ENCODE measurements at places on chromosomes 1 and 21. TPM values are rescaled to one million over a fixed set of nuclear protein-coding genes. Genes with fewer than 3 reads are reported as not detected.

The FOXD3 gene
- 1.9 TPM for total RNA-seq

The C4BPA gene
- total RNA-seq: 0.39 TPM

The SERINC2 gene
- 4.4 TPM for total RNA-seq

The OR14K1 gene
- total RNA-seq: not detected

The PCP4L1 gene
- total RNA-seq: 1.8 TPM

The NBPF6 gene
- not detected for total RNA-seq

The IL19 gene
- not detected for total RNA-seq

The ANKRD65 gene
- 2.9 TPM for total RNA-seq

The SCAF4 gene
- total RNA-seq: 17.9 TPM

The HMGCS2 gene
- total RNA-seq: 0.89 TPM
